ENCODE measurements at places on chromosomes 5 and 9.

DNA sequence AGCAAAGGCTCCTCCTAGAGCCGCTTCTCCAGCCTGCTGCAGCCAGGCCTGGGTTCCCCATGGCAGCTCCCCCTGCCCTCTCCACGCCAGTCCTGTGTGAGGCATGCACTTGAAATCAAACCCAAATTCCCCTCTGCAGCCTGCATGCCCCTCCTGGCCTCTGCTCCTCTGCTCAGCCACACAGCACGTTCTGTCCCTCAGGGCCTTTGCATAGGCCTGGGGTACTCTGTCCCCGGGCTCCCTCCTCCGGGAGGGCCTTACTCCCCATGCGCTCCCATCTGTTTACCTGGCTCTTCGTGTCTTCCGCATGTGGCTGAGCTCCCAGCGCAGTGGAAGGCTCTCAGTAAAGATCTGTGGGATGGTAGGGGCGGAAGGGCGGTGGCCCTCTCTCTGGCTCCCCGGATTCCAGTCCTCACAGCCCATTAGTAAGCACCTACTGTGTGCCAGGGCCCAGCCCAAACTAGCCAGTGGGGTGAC is 203.5 kb upstream of the IER5L start:
- DNase-seq = no peak

GRCh38 chr5:16799796-16800195 is 136.3 kb downstream of the MYO10 start:
- DNase-seq = no peak

DNA sequence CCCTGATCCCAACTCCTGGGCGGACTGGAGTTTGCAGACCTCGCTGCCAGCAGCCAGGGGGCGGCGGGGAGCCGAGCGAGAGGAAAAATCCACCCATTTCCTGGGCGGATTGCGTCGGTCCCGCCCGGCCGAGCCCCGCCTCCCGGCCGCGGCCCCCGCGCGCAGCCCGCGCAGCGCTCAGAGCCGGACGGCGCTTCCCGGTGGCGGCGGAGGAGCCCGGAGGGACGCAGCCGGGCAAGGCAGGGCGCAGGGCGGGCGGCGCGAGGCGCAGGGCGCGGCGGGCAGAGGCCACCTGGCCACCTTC is at the start of gene OLFM1:
Gene OLFM1, plus strand, starts transcription at position 180 of the 304 bp plus-strand sequence. CDS start 322 bp downstream, outside the sequence.
- no peak for DNase-seq

- DNase-seq = no peak
Observed at GRCh38 chr9:136588663-136589464, 43.0 kb upstream of the NOTCH1 start.

GRCh38 chr9:105468875-105469274 is 21.0 kb downstream of the FSD1L start:
- DNase-seq = no peak

DNA sequence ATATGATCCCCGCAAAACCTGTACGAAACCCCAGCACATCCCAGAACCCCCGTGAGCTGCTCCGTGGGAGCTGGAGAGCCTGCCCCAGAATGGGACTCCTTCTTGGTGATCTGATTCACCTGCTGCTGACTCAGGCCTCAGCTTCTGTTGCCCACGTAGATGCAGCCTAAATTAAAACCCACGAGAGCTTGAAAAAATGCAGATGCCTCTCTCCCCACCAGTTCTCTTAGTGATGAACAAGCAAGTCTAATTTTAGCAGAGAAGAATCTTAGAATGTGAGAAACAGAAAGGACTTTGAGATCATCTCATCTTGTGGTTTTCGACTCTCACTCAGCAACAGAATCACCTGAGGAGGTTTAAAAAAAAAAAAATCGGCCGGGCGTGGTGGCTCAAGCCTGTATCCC is 57.6 kb downstream of the TMOD1 start:
- no peak for DNase-seq

- no peak for DNase-seq
Observed at GRCh38 chr5:72855821-72856220, 39.4 kb downstream of the TNPO1 start.

DNA sequence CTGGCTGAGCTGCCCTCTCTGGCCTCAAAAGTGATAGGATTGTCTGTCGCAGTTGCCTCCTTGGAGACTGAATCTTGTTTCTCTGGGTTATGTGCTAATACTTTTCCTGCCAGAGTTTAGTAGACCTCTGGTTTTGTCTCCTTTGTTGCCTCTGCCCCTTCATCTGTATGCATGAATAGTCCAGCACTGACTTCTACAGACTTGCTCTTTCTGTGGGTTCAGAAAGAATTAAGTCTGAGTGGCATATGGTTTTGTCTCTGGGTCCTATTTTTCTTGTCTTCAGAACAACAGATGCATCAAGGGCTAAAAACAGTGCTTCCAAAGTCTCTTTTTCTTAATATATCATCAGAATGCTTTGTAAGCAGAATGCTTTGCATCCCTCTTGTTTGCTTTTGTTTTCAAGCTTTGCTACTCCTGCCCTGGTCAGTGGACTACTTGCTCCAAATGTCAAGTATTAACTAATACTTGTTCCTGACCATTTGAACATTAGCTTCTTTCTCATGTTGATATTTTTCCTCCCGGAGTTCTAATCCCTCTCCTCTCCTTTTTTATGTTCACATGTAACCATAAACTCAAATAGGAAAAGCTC is 131.7 kb downstream of the UNC13B start:
- no peak for DNase-seq

GRCh38 chr5:27144456-27144855 is 106.1 kb upstream of the CDH9 start:
- no peak for DNase-seq

DNA sequence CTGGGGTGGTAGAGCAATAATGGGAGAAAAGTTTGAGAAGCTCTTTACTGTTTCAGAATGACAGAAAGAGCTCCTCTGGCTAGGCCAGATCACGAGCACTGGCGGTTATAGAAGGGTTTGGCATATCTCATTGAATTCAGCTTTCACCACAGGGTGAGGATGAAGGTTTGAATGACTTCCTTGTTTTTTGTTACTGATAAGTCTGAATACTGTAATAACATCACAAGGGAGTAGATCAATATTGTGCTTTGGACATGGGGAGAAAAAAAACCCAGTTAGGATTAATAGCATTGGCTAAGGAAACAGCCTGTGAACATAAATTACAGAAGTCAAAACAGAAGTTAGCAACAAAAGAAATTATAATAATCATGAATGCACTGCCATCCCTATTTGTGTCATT is 9.4 kb downstream of the PHAX start:
- no peak for DNase-seq

GRCh38 chr9:136481558-136481957 is 1.3 kb downstream of the SEC16A start:
- no peak for DNase-seq

DNA sequence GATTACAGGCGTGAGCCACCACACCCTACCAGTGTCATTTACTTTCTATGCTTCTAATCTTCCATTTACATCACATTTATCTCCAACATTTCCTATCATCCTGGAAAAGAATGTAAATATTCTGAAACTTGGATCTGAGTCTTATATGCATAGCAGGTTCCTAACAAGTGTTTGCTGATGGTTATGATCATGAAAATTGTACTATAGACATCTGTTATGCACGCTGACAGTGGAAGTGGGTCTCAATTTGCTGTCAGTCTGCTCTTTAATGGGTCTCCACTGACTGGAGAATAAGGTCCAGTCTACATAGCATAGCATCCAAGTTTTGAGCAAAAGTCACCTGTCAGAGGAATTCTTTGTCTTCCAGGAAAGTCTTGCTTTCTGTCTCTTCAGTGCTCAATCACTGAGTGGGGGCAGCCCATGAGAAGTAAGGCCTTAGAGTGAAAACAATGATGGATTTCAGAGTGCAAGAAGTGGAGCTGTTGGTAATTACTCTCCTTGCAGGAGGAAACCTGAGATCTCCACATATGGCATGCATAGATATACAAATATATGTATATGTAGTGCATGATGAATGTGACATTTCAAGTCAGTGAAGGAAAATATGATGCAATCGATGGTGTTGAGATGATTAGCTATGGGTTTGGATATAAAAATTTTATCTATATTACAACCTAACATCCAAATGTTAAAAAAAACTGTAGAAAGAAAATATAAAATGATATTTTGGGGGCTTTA is 29.2 kb upstream of the MSANTD3 start:
- DNase-seq = no peak

- DNase-seq = no peak
Observed at GRCh38 chr5:104859437-104859836, 1296.8 kb upstream of the NUDT12 start.

DNA sequence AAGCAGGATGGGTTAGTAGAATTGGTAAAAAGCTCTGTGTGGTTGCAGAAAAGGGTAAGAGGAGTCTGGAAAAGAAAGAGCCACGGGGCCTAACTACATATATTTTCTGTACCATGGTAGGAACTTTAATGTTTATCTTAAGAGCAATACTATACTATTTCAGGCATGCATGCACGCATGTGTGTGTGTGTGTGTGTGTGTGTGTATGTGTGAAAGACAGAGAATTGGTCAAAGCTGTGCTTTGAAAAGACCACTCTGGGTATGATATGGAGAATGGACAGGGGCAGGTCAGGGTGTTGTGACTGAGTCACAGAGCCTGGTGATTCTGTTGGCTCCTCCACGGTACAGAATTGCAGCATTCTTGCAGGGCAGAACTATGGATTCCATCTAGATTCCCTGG is 339.3 kb downstream of the SLIT3 start:
- DNase-seq = no peak

DNA sequence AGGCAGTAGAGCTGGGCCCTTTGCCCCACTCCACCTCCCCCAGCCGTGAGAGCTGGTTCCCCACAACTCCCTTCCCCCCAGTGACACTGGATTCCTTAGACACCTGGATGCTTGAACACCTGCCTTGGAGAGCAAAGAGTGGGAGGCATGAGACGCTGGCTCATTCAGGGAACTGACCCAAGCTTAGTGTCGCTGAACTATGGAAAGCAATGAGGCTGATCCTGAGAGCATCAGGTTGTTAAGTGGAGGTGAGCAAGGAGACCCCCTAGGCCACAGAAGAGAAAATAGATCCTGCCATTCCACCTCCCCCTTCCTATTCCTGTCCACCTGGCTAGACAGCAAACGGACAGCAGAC is 2.0 kb downstream of the CCL19 start:
- DNase-seq = no peak

- no peak for DNase-seq
Observed at GRCh38 chr9:121551985-121552753, 52.5 kb upstream of the GGTA1 start.

DNA sequence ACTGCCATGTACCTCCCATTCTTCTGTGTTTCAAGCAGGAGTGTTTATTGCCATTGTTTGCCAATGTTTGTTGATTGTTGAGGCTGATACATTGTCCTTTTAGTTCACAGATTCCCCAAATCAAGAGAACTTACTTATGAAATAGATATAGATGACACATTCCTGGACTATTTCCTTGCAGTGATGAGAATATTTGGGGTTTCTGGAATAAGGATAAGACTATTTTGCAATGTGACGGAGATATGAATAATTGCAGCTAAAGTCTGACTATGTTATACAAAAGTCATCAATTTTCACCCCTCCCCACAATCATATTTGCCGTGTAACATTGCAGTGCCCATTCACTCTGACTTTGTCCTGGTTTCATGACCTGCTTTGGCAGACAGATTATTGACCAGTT is 460.8 kb downstream of the CDH10 start:
- DNase-seq = no peak

DNA sequence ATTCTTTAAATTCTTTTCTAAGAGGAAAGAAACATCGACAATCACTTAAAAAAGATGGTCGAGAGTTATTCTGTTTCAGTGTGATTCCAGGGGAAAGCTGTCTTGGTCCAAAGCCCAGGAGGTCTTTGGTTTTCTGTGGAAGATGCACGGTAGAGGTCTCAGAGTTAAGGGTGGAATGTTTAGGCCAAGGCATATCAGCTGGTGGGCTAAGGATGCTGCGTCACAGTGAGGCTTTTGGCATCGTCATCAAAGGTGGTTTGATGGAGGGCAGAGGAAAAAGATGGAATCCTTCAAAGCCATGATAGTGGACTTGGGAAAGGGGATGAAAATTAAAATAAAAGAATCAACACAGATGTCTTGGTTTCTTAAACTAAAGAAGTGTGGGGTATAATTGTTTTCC is 137.3 kb upstream of the ANKH start:
- no peak for DNase-seq

- no peak for DNase-seq
Observed at GRCh38 chr9:113807173-113808061, 68.7 kb upstream of the ZNF618 start.

- DNase-seq = no peak
Observed at GRCh38 chr5:97874491-97874890, 691.4 kb upstream of the RIOK2 start.
